ENCODE measurements at places on chromosomes 3 and 15.

DNA sequence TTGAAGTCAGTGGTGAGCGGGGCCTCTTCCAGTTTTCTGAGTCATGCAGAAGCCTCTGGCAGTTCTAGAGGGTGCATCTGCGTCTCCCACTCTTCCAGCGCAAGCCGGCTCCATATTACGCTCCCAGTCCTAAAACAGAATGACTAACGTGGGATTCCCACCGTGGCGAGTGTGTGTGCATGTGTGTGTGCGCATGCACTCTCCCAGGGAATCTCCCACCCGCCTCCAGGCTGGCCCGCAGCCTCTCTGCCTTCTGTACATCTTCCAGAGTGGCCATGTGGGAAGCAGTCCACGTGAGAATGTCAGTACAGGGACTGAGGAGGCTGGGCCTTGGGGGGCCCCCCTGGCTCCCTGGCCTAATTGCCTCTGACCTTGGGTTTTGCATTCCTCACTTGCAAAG lies 87.7 kb downstream of the LSM3 start:
- peak; percentile 84 for DNase-seq

- no peak for DNase-seq
Measured at GRCh38 chr3:23819599-23820360, 14.0 kb downstream of the UBE2E1 start.

DNA sequence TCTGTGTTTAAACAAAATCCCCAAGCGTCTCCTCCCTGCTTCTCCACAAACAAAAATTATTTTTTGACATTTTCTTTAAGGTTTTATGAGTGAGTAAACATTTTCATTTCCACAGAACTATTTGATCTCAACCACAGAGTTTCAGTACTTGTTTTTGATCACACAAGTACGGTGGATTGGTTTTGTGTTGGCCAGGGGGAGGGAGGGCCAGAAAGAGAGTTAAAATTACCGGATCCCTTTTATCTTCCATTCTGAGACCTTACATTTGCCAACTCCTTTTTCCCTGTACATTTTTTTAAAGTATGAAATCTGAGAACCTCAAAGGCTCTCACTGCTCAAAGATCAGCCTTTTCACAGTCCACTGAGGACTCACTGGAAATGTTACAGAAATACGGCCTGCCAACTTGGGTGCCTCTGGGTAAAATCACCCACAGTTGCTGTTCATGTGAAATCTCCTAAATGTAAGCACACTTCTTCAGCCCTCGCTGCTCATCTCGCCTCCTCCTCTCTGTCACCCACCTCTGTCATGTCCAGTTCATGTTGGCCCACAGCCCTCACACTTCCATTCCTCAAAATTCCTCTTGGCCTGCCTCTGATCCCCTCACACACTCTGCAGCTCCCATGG lies 1.7 kb downstream of the HOMER2 start:
- DNase-seq: no peak

- peak; percentile 22 for DNase-seq
Measured at GRCh38 chr3:33146791-33147445, 33.1 kb downstream of the CRTAP start.

GRCh38 chr3:53775834-53776251 lies 70.4 kb downstream of the CHDH start:
- peak; percentile 4 for DNase-seq

DNA sequence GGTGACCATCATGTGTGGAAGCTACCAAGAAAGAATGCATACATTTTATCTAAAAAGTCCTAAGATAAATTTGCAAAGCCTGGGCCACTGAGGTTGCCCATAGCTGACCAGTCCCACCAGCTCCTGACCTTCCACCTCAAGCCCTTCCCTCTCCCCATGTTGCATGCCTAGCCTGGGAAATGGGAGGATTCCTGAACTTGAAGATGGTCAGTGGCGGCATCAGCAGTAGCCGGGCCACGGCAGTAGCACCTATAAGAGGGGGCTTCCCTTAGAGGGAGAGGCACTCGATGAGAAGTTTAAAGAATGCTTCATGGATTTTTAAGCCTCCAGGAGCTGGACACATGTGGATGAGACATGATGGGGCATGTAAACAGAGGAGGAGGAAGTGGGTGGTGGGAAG lies 172.1 kb downstream of the KLF13 start:
- no peak for DNase-seq

DNA sequence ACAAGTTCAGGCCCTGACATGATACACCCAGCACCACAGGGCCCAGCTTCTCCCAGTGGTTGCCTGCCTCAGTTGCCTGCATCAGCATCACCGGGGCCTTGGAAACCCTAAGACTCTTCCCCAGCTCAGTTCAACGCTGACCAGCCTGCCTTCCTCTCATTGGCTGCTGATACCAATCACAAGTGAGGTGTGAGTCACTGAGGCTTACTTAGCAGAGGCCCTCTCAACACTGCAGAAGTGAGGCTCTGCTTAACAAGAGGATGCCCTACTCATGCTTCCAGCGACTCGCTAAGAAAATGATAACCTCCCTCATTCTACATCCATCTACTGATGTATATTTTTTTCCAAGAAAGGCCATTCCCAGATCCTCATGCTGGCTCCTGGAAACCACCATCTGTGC lies 151.9 kb downstream of the ADAMTS17 start:
- DNase-seq: no peak

DNA sequence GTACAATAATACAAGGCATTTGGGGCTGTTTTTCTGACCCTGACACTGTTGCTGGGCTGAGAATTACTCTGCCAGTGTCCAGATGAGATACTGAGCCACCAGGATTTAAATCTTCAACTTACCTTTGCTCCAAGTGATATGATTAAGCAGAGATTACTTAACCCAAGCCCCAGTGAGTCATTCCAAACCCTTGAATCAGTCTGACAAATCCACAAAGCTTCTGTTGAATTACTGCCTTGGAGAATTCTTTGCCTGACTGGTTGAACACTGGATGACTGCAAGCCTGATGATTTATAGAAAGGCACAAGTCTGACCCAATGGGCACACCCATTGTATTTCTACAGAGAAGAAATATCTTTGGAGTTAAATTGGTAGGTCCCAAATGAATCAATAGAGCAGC lies 88.2 kb upstream of the TSC22D2 start:
- peak; percentile 98 for DNase-seq

- DNase-seq: no peak
Measured at GRCh38 chr3:14520967-14521366, 19.2 kb downstream of the GRIP2 start.

GRCh38 chr3:147304756-147305155 lies 101.6 kb downstream of the ZIC4 start:
- peak; percentile 28 for DNase-seq

GRCh38 chr15:31457631-31458526 lies 131.2 kb downstream of the KLF13 start:
- DNase-seq: peak; percentile 47

DNA sequence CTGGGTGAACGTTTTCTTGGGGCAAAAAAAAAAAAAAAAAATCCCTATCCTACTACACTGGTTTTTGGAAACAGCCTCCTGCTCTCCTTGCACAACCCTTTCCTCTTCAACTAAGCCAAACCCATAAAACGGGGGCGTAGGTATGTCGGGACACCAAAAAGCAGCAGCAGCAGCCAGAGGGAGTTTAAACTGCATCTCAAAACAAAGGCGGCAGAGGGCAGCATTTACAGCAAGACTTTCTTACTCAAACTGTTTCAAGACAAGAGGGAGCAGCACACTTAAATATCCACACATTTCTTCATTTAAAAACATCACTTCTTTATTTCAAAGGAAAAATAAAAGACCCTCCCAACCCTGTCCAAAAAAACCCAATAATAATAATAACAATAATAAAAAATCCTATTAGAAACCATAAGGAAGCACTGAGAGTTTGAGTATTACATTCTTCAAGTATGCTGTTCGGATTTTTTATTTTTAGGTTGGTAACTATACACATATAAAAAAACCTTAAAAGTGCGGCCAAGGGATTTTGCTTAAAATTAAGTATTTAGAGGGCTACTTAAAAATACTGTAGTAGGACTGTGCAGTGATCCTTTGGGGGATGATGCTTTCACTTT lies 43.9 kb upstream of the PLXND1 start:
- DNase-seq: peak; percentile 77

DNA sequence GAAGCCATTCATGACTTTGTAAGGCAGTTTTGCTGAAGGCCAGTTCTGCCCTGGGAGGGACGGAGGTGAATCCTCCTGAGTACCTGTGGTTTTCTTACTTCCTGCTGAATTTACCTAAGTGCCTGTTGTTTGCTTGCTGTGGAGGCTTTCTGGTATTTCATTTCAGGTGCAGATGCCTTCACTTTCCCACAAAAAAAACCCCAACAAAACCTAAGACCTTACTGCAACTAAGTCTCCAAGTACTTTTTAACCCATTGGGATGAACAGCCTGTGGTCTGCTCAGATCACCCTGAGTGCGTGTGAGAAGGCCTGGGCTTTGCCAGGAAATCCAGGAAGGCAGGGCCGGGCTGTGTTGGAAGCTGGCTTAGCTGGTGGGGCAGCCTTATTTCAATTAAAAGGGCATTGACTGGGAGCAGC lies 65.3 kb downstream of the IGF1R start:
- no peak for DNase-seq

- DNase-seq: no peak
Measured at GRCh38 chr15:77611767-77612166, 20.9 kb downstream of the LINGO1 start.

DNA sequence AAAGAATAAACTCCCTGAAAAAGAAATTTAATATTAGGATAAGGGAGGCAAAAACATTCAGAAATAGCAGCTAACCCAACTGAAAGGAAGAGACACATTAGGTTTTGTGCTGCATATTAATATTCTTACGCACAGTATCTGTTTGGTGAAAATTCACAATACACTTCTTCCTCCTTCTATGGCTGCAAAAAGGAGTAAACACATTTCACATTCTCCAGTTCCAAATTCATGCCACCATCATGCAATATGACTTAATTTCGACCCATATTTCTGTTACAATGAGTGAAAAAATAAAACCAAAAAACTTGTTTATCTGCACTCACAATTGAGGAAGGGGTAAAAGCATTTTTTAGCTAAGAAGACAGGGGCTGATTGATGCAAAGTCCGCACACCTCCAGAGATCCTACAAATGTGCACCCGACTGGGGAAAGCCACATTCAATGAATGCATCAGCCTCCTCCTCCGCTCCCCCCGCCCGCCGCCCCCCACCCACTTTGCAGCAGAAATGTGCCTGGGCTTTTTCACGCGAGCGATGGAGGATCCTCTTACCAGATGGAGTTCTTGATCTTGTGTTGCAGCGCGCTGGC lies 1.0 kb downstream of the RFX7 start:
- DNase-seq: no peak
